ENCODE measurements at places on chromosomes 7 and 10.

DNA sequence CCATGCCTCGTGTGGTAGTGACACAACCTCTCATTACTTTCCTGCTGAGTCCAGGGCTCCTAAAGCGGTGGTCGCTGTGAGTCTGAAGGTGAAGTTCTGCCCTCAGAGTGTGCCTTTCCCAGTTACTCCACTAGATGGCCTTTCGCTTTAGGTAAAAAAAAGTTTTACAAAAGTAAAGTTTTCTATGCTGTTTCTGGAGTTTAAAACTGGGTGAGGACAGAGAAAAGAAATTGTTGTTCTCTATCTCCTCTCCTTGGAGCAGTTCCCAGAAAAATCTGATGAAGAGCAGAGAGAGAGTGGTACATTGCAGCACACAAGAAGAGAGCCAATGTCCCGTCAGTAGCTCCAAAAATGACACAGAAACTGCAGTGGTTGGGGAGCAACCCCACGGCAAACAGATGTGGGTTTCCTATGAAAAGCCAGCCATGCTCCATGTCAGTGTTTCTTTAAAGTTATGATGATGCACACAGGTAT, 257.1 kb downstream of the GLI3 start:
- H3K4me1 ChIP-seq: peaks cover 14% of the 10 kb centered on the region
- no peak overlapping the region for H3K4me3 ChIP-seq
- peak; percentile 57 for DNase-seq
- H3K36me3 ChIP-seq: peaks cover 3% of the 10 kb centered on the region

GRCh38 chr10:62336404-62336803, 37.8 kb upstream of the ZNF365 start:
- no peak overlapping the region for H3K4me3 ChIP-seq
- peaks cover 8% of the 10 kb centered on the region for H3K4me1 ChIP-seq
- H3K27me3 ChIP-seq: no peaks in the 10 kb centered on the region
- H3K36me3 ChIP-seq: peaks cover 18% of the 10 kb centered on the region
- no peak for DNase-seq
- H3K27ac ChIP-seq: no peak overlapping the region

GRCh38 chr10:3006607-3007006, 60.7 kb upstream of the PFKP start:
- peaks cover 16% of the 10 kb centered on the region for H3K4me1 ChIP-seq
- no peak for DNase-seq
- H3K4me3 ChIP-seq: no peak overlapping the region
- no peaks in the 10 kb centered on the region for H3K36me3 ChIP-seq

DNA sequence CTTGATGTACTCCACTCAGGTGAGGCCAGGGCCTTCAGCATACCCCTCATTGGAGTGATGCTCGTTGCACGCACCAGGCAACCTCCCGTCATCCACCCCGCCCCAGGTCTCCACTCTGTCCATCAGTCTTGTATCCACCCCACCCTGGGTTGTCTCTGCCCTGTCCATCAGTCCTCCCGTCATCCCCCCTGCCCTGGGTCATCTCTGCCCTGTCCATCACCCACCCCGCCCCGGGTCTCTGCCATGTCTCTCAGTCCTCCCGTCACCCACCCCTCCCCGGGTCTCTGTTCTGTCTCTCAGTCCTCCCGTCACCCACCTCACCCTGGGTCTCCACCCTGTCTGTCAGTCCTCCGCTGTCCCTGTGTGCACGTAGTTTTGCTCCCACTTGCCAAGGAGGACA, 59.9 kb downstream of the WDR37 start:
- no peaks in the 10 kb centered on the region for H3K4me1 ChIP-seq
- no peak for DNase-seq
- H3K27me3 ChIP-seq: no peaks in the 10 kb centered on the region
- no peak overlapping the region for H3K27ac ChIP-seq

DNA sequence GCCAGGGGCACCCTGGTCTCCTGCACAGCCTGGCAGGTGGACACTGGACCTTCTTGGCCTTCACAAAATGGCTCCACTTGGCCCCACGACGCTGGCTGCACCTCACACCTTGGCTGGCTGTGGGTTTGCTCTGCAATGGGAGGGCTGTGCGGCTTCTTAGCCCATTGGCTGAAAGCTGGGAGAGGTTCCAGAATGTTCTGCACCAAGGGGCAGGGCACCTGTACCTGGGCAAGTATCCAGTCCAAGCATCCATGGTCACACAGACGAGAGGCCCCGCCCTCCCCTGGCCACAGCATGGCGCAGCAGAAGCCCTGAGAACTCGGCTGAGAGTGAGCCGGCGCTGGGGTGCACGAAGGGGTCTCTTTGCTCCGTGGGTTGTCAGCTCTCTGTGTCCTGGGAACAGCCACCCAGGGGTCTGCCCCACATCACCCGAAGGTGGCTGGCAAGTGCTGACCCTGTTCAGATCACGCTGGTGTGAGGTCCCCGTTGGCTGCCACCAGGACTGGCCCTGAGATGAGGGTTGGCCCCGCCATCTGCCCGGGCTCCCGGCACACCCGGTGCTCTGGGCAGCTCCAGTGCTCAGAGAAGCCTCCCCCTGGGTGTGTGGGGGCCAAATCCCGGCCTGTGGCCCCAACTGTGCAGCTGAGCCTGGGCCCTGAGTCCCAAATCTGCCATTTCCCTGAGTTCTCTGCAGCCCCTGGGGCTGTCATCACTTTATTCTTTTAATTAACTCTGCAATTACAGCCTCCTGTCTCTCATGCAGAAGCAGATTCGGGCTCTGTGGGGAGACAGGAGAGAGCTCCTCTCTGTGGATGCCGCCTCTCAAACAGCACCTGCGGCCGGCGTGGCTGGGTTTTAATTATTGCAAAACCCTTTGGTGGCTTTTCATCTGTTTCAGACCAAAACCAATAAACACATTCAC, 19.4 kb upstream of the ADGRA1 start:
- DNase-seq: no peak
- H3K27me3 ChIP-seq: no peaks in the 10 kb centered on the region
- H3K27ac ChIP-seq: no peak overlapping the region
- H3K36me3 ChIP-seq: no peaks in the 10 kb centered on the region

GRCh38 chr10:116748041-116748440, 5.7 kb upstream of the HSPA12A start:
- H3K27me3 ChIP-seq: no peaks in the 10 kb centered on the region
- no peak overlapping the region for H3K4me3 ChIP-seq

- H3K4me1 ChIP-seq: no peaks in the 10 kb centered on the region
- H3K27ac ChIP-seq: no peak overlapping the region
- peak; percentile 20 for DNase-seq
These were observed 12.3 kb downstream of the THNSL1 start for GRCh38 chr10:25028711-25029110.

DNA sequence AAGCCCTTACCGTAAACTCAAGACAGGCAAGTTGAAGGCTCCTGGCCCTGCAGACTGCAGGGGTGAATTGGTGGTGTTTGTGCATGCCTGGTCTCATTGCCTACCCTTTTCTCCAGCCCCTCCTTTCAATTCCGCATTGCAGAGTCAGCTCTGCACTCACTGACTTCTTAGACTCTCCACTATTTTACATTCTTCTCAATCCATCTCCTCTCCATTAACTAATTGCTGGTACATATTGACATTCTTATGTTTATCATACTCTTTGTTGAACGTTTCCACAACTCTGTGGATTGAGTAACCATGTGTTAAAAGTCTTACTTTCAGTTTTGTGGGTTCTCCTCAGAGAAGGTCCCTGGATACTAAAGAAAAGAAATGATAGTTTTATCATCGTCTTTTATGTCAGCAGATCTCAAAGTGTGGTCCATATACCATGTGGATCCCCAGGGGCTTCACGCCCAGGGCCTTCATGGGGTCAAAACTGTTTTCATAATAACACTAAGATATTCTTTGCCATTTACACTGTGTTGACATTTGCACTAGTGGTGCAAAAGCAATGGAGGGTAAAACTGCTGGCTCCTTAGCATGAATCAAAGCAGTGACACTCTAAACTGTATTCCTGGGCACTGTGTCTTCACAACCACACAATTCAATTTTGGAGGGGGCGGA, 135.4 kb upstream of the FZD1 start:
- no peaks in the 10 kb centered on the region for H3K36me3 ChIP-seq
- no peaks in the 10 kb centered on the region for H3K4me1 ChIP-seq
- H3K27me3 ChIP-seq: no peaks in the 10 kb centered on the region
- H3K4me3 ChIP-seq: no peak overlapping the region

DNA sequence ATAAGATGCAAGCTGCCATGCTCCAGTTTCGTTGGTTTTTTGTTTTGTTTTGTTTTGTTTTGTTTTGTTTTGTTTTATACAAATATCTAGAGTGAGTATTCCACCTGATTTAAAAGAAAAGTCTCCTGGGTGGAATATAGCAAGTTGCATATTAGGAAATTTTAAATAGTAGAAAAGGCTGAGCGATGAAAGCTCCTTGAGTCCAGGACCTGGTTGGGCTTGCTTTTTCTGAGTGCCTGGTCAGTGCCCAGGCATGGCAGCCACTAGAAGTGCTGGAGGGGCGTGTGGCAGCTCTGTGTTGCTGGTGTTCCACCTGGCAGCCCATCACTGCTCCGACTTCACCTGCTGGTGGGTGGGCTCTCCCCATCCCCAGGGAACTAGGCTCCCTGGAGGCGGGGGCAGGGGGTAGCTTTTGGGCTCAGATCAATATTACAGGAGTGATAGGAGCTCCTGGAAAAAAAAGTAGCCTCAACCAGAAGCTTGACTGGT, 8.0 kb downstream of the COL17A1 start:
- H3K27me3 ChIP-seq: no peaks in the 10 kb centered on the region
- H3K4me1 ChIP-seq: peaks cover 7% of the 10 kb centered on the region
- H3K27ac ChIP-seq: no peak overlapping the region
- no peak overlapping the region for H3K4me3 ChIP-seq
- H3K36me3 ChIP-seq: no peaks in the 10 kb centered on the region

DNA sequence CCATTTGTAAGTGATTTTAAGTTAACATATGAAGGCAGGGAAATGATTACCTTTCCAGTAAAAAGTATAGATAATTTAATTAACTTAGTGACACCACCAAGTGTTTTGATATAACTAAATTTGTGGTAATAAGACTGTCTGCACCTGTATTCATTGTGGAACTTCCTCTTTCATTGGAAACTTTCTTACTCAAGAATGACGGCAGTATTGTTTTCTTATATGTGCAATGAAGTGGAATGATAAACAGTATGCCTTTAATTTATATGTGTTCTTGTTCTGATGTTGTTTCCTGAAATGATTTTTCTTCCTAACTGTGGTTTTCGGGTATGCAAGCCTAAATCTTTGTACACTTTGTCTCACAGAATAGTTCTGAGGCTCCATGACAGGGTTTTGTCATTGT, 46.4 kb downstream of the CASD1 start:
- no peak overlapping the region for H3K4me3 ChIP-seq

DNA sequence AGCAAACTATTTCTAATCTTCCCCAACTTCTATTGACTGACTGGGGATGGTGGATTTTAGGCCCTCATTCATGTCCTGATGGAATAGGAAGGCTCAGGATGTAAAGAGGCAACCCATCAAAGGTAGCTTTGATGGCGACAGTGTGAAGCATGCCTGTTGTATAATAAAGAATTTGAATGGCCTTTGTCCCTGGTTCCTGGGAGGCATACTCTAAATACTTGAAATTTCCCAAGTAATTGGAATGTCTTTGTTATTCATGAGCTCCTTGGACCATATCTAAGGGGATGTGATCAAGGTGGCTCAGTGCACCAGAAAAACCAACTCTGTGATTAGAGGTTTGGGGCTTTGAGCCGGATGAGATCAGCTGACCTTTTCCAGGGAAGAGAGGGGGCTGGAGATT, 264.5 kb upstream of the NEBL start:
- H3K27ac ChIP-seq: no peak overlapping the region
- H3K27me3 ChIP-seq: no peaks in the 10 kb centered on the region
- no peak overlapping the region for H3K4me3 ChIP-seq
- no peaks in the 10 kb centered on the region for H3K36me3 ChIP-seq
- peaks cover 24% of the 10 kb centered on the region for H3K4me1 ChIP-seq

GRCh38 chr7:134532180-134532953, 5.0 kb downstream of the AKR1B10 start:
- no peaks in the 10 kb centered on the region for H3K36me3 ChIP-seq
- H3K4me1 ChIP-seq: peaks cover 47% of the 10 kb centered on the region
- no peaks in the 10 kb centered on the region for H3K27me3 ChIP-seq
- H3K4me3 ChIP-seq: no peak overlapping the region

GRCh38 chr10:124131172-124131571, 37.8 kb upstream of the CHST15 start:
- H3K4me1 ChIP-seq: no peaks in the 10 kb centered on the region
- DNase-seq: no peak
- H3K27ac ChIP-seq: no peak overlapping the region

DNA sequence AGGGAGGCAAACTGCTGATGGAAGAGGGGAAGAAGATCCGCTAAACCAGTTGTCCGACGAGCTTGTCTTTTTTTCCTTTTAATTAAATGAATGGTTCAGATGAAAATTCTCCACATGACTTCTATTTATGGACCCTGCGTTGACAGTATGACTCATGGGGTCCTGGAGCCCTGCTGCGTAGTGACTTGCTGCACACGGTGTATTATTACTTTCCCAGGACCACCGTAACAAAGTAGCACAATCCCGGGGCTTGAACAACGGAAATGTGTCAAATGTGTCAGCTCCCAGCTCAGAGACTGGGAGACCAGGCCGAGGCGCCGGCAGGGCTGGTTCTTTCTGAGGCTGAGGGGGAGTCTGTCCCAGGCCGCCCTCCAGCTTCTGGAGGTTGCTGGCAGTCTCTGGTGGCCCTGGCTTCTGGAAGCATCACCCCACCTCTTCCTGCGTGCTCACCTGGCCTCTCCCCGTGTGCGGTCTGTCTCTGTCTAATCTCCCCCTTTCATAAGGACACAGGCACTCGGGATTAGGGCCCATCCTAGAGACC, 33.8 kb upstream of the MNX1 start:
- no peak overlapping the region for H3K27ac ChIP-seq
- H3K27me3 ChIP-seq: no peaks in the 10 kb centered on the region
- no peak for DNase-seq
- H3K4me3 ChIP-seq: no peak overlapping the region

DNA sequence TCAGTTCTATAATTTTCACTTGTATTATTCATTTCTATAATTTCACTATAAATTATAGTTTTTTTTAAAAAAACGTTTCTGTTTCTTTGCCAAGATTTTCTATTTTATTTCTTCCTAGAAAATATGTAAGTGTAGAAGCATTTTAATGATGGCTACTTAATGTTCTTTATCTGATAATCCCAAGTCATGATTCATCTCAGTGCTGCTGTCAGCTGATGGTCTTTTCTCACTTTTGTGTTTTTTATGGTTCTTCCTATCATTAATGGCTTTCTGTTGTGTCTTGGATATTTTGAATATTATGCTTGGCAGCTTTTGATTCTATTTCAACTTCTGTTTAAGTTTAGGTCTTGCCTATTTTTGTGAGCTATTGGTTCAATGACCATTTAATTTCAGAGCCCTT, 268.6 kb downstream of the BAMBI start:
- H3K4me1 ChIP-seq: peaks cover 19% of the 10 kb centered on the region

- DNase-seq: no peak
- H3K4me1 ChIP-seq: no peaks in the 10 kb centered on the region
- no peaks in the 10 kb centered on the region for H3K36me3 ChIP-seq
- peaks cover 20% of the 10 kb centered on the region for H3K27me3 ChIP-seq
- no peak overlapping the region for H3K4me3 ChIP-seq
These were observed 208.3 kb downstream of the CELF2 start for GRCh38 chr10:11225935-11226334.

- H3K27ac ChIP-seq: no peak overlapping the region
- H3K27me3 ChIP-seq: no peaks in the 10 kb centered on the region
- H3K4me1 ChIP-seq: no peaks in the 10 kb centered on the region
- DNase-seq: peak; percentile 28
- no peaks in the 10 kb centered on the region for H3K36me3 ChIP-seq
These were observed 276.2 kb downstream of the MDFIC start for GRCh38 chr7:115198143-115198542.

- H3K27me3 ChIP-seq: no peaks in the 10 kb centered on the region
- H3K4me1 ChIP-seq: no peaks in the 10 kb centered on the region
- H3K27ac ChIP-seq: no peak overlapping the region
- DNase-seq: no peak
- no peaks in the 10 kb centered on the region for H3K36me3 ChIP-seq
These were observed 1065.4 kb downstream of the SORCS3 start for GRCh38 chr10:105706281-105707026.

All from PC-3 (cell line).